Anterior cingulate cortex (tissue), 58 donors: ENCODE measurements at places on chromosomes 6 and 20.

DNA sequence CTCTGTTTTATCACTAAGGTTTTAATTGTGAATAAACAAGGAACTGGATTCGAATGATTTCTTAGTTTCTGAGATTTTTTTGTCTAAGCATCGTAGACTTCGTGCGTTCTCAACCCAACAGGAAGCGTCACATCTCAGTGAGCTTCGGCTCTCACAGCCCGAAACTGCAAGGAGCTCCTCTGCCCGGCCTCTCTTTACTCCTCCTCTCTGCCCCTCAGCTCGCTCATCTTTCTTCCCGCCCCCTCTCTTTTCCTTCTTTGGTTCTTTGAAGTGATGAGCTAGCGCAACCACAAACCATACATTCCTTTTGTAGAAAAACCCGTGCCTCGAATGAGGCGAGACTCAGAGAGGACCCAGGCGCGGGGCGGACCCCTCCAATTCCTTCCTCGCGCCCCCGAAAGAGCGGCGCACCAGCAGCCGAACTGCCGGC, 480 bp upstream of the NT5E start:
- no peak for DNase-seq

GRCh38 chr6:71406865-71407860, 118.6 kb downstream of the OGFRL1 start:
- no peak for DNase-seq

DNA sequence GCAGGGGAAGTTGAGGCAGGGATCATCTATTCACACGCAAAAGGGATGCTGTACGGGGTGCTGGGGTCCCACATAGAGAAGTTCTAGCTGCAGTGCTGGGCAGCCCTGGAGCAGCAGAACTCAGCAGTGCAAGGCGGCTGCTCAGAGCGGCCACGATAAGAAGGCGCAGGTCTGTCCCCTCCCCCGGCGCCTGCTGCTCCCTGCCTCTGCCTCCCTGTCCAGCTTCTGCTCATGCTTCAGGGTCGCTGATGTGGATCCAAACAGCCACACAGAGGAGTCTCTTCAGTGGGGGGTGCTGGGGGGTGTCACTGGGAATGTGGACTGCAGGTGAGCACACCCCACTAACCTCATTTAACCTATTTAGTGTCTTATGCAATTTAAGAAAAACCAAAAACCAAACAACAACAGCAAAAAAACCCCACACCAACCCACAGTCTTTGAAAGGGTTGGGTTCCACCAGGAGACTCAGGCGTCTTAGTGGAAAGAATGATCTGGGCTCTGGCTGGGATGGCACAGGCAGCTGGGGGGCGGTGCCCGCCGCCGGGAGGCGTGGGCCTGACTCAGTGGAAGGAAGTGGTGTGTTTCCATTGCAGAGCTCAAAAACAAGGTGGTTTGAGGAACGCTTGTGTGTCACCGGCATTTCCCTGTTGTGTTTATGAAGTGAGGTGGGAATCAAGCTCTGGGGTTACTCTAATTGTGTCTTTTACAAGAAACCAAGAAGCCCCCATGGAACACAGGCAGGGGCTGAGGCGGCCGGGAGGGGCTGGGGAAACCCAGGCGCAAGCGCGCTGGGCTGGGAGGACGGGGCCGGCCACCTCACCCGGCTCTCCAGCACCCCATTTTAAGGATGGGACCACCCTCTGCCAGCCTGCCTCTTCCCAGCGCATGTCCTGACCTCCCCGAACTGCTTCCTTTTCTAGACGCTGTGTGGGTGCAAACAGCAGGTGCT, 55.1 kb downstream of the IRF4 start:
- DNase-seq, result no peak

DNA sequence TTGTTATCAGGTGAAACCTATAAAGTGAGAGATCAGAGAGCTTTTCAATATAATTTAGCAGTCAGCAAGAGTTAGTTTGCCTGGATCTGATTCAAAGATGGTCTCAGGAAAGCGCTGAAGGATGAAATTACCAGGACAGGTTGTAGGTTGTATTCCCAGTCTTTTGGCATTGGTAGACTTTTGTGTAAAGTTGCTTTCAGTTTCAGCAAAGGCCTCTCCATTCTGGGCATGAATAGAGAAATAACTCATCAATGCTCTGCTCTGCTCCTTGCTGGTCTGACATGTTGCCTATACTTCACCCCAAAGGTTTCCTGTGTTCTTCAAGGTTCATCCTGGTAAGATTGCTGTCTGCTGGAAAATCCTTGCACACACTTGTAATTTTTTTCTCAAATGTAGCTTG, 714.8 kb downstream of the EPM2A start:
- DNase-seq, result no peak

DNA sequence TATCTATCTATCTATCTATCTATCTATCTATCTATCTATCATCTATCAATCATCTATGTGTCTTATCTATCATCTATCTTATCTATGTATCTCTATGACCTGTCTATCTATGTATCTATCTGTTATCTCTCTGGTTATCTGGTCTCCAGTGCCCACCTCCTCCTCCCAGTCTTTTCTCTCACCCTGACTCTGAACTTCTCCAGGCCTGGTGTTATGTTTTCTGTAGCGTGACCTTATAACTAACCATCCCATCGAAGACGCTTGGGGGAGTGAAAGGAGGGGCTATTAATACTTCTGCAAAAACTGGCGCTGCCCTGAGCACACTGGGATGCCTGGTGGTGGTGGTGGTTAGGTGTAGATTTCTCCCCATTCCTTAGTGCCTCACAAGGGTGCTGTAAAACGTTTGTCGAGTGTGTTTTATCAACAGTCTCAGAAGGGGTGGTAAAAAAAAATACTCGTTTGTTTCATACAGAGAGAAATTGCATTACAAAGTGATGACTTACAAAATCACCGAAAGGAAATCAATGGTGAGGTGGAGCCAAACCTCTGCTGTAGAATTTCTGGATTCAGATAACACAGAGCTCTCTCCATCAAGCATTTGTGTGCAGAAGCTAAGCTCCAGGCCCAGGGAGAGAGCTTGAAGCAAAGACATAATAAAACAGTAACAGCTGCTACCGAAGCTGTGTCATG, 156.2 kb downstream of the BCAS1 start:
- no peak for DNase-seq
